Glomerular endothelial cell (primary cell): ENCODE measurements at places on chromosomes 1 and 21. TPM values are rescaled to one million over a fixed set of nuclear protein-coding genes. Genes with fewer than 3 reads are reported as not detected.

C8A gene
- total RNA-seq, result not detected in 2 replicates

PRR9 gene
- not detected in 2 replicates for total RNA-seq

TMPRSS3 gene
- not detected in 2 replicates for total RNA-seq

HAPLN2 gene
- not detected in 2 replicates for total RNA-seq

LGALS8 gene
- total RNA-seq, result 49.7 and 79.0 TPM in 2 replicates

CA6 gene
- not detected in 2 replicates for total RNA-seq

DNA sequence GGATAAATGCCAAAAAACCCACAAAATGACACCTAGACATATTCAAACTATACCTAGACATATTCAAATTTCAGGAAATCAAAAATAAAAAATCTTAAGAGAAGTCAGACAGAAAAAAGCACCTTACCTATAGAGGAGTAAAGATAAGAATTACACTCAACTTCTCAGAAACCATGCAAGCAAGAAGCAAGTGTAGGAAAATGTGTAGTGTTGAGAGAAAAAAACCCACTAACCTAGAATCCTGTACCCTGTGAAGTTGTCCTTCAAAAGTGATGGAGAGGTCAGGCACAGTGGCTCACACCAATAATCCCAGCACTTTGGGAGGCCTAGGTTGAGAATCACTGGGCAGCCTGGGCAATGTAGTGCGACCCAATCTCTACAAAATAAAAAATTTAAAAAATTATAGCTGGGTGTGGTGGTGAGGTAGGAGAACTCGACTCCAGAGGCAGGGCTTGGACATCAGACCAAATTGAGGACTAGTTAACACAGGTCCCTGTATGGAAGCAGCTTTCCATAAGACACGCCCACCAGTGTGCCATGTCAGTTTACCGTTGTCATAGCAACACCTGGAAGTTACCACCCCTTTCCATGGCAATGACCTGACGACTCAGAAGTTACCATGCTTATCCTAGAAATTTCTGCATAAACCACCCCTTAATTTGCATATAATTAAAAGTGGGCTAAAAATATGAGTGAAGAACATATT, 20.7 kb downstream of the PDIK1L start:
- no peak for DNase-seq

GRCh38 chr1:155261493-155261851, 688 bp downstream of the SCAMP3 start:
- DNase-seq, result no peak

- DNase-seq, result no peak
Observed at GRCh38 chr1:78377356-78377928, 113.3 kb upstream of the PTGFR start.

DNA sequence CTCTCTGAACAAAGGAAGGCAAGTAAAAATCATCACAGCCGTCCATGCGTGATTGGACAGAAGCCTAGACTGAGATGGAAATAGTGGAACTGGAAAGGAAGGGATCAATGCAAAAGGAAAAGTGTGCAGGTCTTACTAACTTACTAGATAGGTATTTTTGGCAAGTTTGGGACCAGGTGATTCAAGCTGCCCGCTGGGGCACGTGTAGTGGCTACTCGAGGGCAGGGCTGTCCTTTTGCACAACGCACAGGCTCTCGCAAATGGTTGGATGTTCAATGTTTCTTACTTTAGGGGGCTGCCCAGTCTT, 566 bp upstream of the ALG6 start:
- DNase-seq, result no peak

GRCh38 chr1:230371923-230372703, 54.0 kb downstream of the PGBD5 start:
- DNase-seq, result no peak

GRCh38 chr21:36769051-36769839, 70.3 kb downstream of the SIM2 start:
- no peak for DNase-seq

- DNase-seq, result no peak
Observed at GRCh38 chr1:34412598-34413370, 236.1 kb downstream of the C1orf94 start.

DNA sequence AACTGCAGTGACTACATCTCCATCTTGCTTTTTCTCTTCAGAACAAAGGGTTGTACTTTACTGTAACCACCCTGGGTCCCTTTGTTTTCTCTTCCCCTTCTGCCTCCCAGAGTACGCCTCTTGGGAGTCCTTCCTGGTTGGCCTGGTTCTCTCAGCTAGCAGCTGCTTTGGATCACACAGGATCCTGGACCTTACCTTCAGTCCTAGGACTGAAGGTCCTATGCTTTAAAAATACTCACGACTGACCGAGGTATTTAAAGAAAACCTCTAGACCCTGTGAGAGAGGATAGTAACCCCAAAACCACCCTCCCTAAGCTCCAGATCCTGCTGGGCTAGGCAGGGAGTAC, 4.8 kb downstream of the TRIM45 start:
- no peak for DNase-seq

DNA sequence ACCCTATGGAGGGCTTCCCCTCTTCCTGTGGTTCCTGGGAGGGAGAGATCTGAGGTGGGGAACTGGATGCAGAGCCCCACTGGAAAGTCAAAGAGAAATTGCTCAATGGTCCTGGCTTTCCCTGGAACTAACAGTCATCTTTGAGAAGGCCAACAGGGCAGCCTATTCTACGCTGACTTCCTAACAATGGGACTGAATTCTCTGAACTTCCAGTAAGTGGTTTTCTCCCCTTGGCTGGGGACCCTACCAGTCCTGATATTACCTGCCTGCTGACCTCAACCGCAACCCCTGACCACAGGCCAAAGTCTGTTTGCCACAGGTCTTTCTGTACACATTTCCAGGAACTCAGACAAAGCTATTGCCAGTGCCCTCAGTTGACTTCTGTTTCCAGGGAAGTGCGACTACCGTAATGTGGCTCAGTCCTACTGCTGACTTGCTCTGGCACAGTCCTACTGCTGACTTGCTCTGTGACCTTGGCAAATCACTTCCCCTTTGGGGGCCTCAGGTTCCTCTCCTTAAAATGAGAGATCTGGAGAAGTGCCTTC, 55.3 kb downstream of the C8B start:
- DNase-seq, result no peak

DNA sequence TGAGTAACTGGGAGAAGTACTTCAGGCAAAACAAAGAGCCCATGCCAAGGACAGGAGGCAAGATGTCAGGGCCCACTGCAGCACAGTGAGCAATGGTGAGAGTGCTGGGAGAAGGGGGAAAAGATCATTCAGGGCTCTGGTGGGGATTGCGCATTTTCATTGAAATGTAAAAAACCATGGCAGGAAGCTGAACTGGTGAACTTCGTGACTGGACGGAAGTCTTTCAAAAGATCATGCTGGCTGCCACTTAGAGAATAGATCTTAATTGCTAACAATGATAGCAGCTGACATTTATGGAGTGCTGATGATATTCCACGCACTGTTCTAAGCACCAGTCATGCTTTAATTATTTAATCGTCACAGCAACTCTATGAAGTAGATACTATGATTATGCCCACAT, 107.0 kb downstream of the TGFBR3 start:
- DNase-seq, result no peak

- DNase-seq, result no peak
Observed at GRCh38 chr21:40803101-40803500, 43.9 kb downstream of the DSCAM start.

GRCh38 chr21:40129809-40130208, 262.6 kb downstream of the PCP4 start:
- no peak for DNase-seq

- no peak for DNase-seq
Observed at GRCh38 chr1:232705815-232706575, 76.1 kb upstream of the SIPA1L2 start.

- no peak for DNase-seq
Observed at GRCh38 chr1:119815361-119815760, 4.1 kb upstream of the REG4 start.

- no peak for DNase-seq
Observed at GRCh38 chr1:216665406-216665805, 57.8 kb downstream of the ESRRG start.

GRCh38 chr1:88650676-88651418, 33.2 kb upstream of the PKN2 start:
- no peak for DNase-seq

GRCh38 chr1:30701258-30701633, 22.1 kb downstream of the MATN1 start:
- DNase-seq, result no peak

DNA sequence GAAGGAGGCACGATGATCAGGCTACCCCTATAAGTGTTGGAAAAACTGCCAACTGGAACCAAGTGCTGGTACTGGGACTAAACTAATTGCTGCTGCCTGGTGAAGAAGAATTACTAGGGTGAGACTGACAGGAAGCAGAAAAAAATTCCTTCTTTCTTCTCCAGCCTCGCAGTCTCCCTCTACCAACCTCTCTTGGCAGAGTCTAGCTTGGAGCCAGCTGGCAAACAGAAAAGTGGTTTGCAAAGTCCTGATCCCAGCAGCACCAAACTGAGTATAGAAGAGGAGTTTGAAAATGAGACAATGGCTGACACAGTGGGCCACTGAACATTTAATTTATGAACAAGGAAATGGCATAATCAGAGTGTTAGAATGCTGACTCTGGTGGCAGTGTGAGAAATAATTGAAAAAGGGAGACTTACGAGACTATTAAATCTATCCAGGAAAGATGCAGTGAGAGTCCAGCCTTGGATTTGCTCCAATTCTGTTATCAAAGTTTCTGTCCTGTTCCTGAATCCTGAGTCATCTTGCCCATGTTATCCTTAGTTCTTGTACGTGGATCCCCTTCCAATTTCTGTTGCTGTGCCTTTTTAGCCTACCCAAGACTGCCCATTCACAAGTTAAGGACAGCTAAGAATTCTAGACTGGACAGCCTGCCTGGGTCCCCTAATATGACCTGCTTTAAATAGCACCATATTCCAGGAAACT, 23.7 kb upstream of the DISP1 start:
- DNase-seq, result no peak

DNA sequence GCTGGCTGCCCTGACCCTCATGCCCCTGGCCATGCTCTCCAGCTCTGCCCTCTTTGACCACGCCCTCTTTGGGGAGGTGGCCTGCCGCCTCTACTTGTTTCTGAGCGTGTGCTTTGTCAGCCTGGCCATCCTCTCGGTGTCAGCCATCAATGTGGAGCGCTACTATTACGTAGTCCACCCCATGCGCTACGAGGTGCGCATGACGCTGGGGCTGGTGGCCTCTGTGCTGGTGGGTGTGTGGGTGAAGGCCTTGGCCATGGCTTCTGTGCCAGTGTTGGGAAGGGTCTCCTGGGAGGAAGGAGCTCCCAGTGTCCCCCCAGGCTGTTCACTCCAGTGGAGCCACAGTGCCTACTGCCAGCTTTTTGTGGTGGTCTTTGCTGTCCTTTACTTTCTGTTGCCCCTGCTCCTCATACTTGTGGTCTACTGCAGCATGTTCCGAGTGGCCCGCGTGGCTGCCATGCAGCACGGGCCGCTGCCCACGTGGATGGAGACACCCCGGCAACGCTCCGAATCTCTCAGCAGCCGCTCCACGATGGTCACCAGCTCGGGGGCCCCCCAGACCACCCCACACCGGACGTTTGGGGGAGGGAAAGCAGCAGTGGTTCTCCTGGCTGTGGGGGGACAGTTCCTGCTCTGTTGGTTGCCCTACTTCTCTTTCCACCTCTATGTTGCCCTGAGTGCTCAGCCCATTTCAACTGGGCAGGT, 3.8 kb downstream of the GPR61 start:
- DNase-seq, result no peak

DNA sequence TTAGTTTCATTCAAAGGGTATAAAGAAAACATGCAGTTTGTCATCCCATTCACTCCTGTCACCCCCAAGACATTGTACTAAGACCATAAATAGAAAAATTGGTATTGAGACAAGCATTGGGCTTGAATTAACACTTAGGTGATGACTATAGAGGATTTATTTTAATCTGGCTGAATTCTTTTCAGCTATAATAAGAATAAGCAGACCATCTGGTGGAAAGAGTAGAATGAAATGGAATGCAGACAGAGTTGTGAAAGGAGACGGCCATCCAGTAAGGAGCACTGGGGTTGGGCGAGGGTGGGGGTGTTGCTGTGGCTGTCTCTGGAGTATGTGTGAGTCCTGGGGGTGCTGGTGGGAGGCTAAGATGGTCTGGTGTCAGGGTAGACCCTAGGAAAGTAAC, 125.0 kb upstream of the IVNS1ABP start:
- no peak for DNase-seq

- no peak for DNase-seq
Observed at GRCh38 chr1:248618878-248619277, 16.0 kb downstream of the OR2T11 start.

GRCh38 chr1:195637539-195637938, 970.7 kb downstream of the KCNT2 start:
- DNase-seq, result no peak

- no peak for DNase-seq
Observed at GRCh38 chr1:101697072-101697471, 299.7 kb downstream of the OLFM3 start.

DNA sequence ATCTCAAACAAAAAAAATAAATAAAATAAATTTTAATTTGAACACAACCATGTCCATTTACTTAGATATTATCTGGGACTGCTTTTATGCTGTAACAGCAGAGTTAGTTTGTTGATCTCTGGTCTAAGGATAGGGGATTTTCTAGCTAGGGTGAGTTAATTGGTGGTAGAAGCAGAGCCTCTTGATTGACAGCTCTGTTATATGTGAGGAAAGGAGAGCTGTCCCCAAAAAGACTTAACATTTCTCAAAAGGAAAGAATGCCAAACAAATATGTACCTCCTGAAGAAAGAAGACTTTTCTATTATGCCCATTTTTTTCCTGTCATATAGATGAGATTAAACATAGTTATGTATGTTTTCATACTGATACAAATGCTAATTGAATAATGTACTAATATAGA, 37.8 kb downstream of the MAN1A2 start:
- no peak for DNase-seq

DNA sequence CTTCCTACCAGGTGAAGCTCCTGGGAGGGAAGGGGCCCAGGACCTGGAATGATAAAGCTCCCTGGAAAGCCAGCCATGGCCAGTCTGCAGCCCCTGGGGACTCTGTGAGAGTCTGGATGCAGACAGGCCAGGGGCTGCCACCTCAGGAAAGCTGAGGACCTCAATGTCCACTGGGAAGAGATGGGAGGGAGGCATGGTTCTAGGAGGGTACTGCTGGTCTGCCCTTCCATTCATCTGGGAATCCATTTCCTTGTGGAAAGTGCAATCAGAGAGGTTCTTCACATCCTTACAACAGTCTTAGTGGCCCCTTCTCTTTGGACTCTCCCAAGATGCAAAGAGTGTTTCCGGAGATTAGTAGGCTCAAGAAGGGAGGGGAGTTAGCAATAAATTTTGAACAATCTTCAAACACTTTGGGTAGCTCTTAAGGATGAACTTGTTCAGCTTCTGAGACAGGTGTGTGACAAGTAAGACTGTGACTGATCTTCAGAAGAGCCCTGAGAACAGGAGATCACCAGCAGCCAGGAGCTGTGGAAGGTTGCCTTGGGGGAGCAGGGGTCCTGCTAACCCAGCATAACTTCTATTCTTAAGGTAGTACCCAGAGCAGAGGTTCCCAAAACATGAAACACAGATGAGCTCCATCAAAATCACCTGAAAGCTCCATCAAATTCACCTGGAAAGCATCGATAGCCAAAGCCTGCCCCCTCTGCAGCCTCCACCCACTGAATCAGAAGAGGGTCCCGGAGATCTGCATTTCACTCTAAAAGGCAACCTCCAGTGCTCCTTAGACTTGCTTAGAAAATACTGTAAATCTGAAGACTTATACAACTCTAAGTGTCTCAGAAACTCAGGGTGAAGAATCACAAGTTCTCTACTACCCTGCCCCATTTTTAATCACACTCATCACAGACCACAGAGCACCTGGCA, 616 bp upstream of the LAX1 start:
- no peak for DNase-seq

- DNase-seq, result no peak
Observed at GRCh38 chr1:233326811-233327650, 493 bp upstream of the MAP3K21 start.

- no peak for DNase-seq
Observed at GRCh38 chr1:60280819-60281218, 207.2 kb upstream of the C1orf87 start.

- no peak for DNase-seq
Observed at GRCh38 chr1:44079566-44079965, 39.1 kb upstream of the KLF17 start.
